ENCODE measurements at places on chromosomes 11 and 22.
A peak's percentile ranks its signal among the peaks of the same experiment; 100 is the strongest.

DNA sequence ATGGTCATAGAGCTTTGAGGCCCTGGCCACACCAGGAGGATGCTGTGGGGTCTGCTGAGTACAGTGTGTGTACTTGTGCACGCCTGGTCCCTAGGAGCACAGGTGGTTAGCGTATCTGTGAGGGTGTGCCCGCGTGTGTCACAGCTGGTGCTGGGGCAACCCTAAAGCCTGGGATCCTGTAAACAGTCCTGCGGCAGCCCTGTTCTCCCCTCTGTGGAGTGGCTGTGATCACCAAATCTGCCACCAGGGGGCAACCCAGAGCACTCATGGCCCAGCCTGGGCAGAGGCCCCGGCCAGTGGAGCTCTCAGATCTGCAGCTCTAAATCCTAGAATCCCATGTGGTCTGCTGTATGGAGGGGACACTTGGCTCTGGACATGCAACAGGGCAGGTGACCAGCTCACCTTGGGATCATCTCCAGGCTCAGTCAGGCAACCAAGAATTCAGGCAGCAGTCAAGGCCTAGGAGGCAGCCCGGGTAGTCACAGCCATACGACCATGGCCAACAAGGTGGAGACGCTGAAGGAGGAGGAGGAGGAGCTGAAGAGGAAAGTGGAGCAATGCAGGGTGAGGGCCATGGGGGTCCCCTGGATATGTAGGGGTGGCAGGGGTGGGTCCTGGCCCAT, 3.9 kb downstream of the SH3BP1 start:
- DNase-seq = peak; percentile 80

DNA sequence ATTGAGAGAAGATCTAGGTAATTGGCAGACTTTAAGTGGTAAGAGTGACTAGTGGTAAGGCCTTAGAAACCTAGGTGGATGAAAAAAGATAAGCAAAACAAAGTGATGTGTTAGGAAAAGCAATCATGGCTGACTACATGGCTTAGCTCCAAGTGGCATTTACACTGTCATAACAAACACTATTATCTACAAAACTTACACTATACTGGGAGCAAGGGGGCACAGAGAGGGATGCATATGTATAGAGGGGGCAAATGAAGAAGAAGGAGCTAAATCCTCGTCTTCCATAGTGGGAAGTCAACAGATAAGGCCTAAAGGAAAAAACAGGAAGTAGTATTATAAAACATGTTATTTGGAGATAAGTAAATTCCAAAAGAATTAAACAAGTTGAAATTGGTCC, 32.5 kb downstream of the ADORA2A start:
- DNase-seq = no peak

DNA sequence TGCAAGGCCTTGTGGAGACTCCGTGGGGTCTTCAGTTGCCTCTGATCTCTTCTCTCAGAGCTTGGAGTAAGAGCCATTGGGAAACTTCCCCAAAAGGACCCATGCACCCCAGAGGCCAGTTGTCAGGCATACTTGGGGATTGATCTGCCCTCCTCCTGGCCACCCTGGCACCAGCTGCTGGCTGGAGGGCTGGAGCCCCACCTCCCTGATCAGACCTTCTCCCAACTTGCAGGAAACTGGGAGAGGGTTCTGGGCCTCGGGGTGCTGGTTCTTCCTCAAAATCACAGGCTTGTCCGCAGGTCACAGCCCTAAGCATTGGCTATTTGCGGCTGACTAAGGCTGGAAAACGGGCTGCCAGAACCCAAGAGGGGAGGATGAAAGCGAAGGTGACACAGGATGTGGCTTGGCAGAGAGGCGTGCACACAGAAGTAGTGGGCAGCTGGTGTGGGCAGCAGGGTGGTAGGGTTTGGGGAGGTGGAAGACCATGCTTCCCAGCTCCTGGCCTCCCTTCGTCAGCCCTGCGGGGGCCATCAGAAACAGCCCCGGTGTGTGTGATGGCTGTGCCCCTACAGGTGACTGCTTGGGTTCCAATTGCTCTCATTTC, 1.3 kb upstream of the DGKZ start:
- DNase-seq = no peak

DNA sequence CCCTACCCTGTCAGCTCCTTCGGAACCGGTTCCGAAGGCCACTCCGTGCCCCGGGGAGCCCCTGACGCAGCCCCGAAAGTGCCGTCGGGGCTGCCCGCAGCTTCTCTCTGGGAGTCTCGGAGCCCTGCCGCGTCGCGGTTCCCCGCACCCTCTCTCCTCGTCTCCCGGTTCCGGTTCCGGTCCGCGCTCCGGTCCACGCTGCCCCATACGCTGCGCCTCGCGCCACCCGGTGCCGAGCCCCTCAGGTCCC, 618 bp downstream of the MTA2 start:
- DNase-seq = no peak

DNA sequence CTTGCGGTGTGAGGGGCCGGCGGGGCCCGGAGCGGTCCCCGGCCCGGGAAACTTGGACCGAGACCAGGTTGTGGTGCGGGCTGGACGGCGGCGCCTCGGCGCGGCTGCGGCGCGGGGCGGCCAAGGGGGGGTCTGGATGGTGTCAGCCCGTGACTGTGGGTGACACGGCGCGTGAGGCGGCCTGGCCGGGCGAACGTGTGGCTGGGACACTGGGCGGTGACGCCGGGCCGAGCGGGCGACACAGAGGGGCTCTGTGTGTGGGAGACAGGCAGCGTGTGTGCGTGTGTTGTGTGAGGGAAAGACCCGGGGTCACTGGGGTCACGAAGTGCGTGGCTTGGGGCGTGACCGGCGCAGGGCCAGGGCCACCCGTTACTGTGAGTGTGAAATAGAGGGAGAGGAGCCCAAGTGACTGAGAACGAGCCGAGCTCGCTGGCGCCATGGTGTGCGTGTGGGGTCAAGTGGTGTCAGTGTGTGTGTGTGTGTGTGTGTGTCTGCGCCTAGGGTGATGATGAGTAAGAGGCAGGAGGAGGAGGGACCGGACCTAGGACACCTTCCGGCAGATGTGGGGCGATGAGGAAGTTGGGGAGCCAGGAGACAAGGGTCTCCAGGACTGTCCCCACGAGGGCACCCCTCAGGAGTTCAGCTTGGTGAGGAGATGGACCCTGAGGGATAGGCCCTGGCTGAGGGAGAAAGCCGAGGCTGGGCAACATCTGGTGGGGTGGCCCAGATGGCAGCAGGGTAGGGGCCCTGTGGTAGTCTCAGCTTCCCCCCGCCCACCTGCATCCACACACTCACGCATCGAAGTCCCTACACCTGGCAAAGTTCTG, 817 bp downstream of the RELT start:
- DNase-seq = peak; percentile 74

GRCh38 chr22:42177891-42178336, 47.3 kb upstream of the CYP2D6 start:
- no peak for DNase-seq

- no peak for DNase-seq
These were observed 9.5 kb upstream of the MS4A4E start for GRCh38 chr11:60252213-60253108.

- no peak for DNase-seq
These were observed 22.3 kb downstream of the LRRC74B start for GRCh38 chr22:21067901-21068680.

GRCh38 chr11:119599864-119600541, 129.0 kb downstream of the NECTIN1 start:
- no peak for DNase-seq

- DNase-seq = no peak
These were observed 15.7 kb downstream of the TIMP3 start for GRCh38 chr22:32817137-32817730.

- no peak for DNase-seq
These were observed 44.2 kb downstream of the MRE11 start for GRCh38 chr11:94449437-94449836.

DNA sequence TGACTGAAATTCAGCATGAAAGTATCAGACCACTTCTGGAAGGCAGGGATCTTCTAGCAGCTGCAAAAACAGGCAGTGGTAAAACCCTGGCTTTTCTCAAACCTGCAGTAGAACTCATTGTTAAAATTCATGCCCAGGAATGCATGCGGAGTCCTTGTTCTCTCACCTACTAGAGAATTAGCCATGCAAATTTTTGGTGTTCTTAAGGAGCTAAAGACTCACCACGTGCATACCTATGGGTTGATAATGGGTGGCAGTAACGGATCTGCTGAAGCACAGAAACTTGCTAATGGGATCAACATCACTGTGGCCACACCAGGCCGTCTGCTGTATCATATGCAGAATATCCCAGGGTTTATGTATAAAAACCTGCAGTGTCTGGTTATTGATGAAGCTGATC, 19.1 kb downstream of the ZBTB44 start:
- DNase-seq = no peak

DNA sequence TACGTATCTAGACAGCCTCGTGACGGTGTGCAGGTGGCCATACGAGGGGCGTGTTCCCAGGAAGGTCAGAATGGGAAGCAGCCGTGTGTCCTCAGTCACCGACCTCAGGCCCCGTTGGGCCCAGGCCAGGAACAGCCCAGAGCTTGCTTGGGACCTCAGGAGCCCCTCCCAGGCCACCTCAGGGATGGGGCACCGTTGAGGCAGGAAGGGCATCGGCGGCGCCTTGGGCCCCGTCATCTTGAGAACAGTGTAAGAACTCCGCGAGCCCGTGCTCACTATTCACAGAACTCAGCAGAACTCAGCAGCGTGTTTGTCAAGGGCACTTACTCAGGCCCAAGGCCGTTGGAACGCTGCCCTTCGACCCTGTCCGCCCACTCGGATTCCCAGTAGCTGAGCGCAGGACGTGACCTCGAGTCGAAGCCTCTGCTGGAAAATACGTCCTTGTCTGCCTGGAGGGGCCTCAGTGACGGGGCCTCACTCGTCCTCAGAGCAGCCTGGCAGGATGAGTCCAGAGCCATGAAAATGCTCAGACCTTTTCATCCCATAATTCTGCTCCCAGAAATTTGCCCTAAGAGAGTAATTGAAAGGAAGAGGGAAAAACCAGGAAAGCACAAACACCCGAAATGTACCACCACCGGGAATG, 1134.8 kb downstream of the BRD1 start:
- no peak for DNase-seq

GRCh38 chr11:6755303-6755952, 16.3 kb downstream of the OR2AG2 start:
- DNase-seq = peak; percentile 54

DNA sequence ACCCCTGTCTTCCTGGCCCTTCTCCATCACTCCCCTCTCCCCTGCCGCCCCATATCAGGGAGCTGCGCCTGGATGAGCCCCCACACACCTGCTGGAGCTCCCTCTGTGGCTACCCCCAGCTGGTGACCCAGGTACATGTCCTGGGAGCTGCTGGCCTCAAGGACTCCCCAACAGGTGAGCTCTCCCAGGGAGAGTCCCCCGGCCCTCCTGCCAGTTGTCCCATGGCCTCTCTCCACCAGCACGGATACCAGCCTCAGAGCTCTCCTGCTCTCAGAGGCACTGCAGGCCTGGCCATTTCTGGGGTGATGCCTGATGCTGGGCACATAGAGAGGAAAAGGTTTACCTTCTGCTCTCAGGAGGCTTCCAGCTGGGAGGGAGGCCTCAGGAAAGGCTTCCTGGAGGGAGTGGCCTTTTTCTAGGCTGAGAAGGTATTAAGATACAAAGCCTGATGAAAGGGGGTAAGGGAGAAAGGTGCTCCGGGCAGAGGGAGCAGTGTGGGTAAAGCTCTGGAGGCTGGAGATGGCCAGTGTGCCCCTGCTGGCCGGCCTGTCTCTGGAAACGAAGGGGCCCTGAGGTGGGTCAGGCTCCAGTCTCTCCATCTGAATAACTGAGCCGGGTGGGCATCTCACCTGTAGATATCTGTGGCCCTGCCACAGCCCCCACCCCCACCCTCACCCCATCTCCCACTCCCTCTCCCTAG, 6.0 kb upstream of the MYO7A start:
- no peak for DNase-seq

- no peak for DNase-seq
These were observed 107.5 kb downstream of the USP35 start for GRCh38 chr11:78295991-78296930.

DNA sequence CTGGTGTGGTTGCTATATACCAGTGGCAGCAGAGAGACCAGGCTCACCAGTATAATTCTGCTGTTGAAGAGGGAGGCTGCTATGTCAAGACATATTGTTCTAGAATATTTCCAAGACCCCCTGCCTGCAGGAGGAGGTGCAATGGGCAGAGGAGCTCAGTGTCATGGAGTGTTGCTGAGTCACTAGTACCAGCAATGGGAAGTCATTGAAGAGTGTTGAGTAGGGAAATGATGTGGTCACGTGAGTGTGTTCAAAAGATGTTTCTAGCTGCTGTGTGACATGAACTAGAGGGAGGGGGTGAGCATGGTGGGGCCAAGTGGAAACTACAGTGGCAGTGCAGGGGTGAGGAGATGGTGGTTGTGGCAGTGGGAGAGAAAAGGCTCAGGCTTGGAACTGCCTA, 76.3 kb upstream of the BIRC3 start:
- no peak for DNase-seq

GRCh38 chr11:127804747-127805400, 782.5 kb downstream of the ETS1 start:
- DNase-seq = no peak

DNA sequence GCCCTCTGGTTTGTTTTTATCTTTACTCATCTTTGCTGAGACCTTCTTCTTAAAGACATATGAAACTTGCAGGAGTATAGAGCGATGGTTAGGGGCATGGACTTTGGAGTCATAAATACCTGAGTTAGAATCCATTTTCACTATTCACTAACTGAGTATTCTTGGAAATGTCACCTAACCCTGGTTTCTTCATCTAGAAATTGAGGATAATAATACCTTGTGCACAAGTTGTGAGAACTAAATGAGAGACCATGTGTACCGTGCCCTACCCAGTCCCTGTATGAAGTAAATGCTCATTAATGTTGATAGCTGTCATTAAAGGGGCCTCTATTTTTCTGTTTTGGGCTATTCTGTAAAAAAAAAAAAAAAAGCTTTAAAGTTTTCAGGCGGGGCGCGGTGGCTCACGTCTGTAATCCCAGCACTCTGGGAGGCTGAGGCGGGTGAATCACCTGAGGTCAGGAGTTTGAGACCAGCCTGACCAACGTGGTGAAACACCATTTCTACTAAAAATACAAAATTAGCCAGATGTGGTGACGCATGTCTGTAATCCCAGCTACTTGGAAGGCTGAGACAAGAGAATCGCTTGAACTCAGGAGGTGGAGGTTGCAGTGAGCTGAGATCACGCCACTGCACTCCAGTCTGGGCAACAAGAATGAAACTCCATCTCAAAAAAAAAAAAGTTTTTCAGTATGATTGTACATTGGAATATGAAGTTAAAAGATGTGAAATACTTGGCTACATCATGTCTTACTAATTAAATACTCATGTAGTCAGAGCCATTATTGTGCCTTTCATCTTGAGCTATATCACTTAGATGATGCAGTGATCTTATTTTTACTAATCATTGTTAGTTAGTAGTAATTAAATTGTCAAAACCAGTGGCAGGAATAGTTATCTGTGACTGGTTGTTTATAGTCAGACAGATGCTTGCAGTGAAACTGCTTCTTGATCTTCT, 95.0 kb downstream of the AMOTL1 start:
- DNase-seq = no peak

DNA sequence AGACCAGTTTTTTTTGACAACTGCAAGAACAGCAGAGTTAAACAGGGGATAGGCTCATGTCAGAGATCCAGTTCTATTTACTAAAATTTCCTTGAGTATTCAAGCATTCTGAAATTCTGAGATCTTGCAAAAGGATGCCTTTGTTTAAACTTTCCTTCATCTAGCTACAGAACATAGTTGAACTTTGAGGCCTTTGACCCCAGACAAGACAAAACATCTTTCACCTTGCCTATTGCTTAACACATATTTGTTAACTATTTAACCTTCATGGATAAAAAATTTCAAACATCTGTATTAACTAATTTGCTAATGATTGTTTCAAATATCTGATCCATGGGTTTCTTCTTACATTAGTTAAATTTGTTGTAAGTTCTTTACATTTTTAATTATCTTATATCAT, 38.2 kb downstream of the GLYATL1 start:
- no peak for DNase-seq

All from CD4-positive, alpha-beta T cell treated with Interleukin-4 for 4 hours (primary cell).